Midbrain (tissue), 1 donor: ENCODE measurements at places on chromosomes 2 and 18.

GRCh38 chr2:118983915-118984314, 41.9 kb downstream of the MARCO start:
- DNase-seq: no peak

- no peak for DNase-seq
Measured at GRCh38 chr2:200042944-200043343, 87.6 kb downstream of the MAIP1 start.

DNA sequence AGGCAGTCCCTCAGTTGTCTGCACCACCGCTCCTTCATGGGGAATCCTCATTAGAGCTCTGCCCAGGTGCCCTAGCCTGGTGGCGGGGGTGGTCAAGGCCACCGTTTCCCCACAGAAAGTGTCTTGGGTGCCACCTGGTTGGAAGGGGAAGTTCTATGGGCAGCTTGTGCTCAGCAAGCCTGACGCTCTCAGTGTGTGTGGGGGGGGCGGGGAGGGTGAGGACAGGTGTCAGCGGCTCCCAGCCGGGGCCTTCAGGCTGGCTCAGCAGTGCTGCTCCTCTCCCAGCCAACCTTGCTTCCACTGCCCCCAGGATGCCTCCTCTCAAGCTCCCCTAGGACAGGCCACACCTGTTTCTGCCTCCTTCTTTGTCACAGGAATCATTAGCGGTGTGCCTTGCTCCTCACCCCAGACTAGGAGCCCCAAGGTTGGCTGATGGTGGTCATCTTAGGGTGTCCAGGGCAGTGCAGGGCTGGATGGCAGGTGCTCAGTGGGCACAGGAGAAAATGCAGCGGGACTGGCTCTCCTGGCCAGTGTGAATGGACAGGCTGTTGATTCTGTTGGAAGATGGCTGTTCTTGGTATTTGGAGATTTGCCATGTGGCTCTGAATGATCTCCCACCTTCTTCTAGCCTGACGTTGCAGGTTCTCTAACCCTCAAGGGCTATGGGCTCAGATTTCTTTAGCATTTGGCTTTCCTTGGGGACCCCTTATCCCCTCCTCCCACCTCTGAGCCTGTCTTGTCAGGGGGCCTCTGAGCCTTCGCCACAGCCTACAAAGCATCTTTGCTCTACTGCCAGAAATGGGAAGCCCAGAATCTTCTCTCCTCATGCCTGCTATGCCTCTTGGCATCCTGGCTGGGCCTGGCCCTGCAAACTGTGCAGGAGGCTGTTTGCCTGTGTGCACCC, 185.8 kb upstream of the HS6ST1 start:
- no peak for DNase-seq

GRCh38 chr18:54263904-54264336, 5.4 kb upstream of the POLI start:
- DNase-seq: no peak

- DNase-seq: no peak
Measured at GRCh38 chr18:53472546-53472945, 751.9 kb downstream of the MBD2 start.

GRCh38 chr18:45567123-45567522, 48.2 kb upstream of the SLC14A2 start:
- no peak for DNase-seq

- DNase-seq: no peak
Measured at GRCh38 chr18:22543769-22544168, 126.1 kb upstream of the CTAGE1 start.

DNA sequence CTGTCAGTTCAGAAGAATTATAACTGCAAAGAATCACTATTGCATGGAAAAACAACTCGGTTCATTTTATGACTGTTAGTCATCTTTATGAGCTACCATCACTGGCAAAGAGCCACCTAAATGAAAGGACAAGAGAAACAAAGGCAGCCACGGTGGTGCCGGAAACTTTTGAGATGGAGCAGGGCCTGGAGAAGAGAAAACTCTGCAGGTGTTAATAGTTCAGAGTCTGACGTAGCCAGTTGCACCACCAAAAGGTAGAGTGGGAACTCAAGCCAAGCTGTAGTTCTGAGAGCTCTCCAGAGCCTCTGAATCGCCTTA, 110.9 kb downstream of the FTCDNL1 start:
- no peak for DNase-seq

- DNase-seq: no peak
Measured at GRCh38 chr2:68798569-68798968, 64.0 kb downstream of the ARHGAP25 start.

GRCh38 chr2:121626777-121627524, 22.3 kb downstream of the CLASP1 start:
- no peak for DNase-seq

DNA sequence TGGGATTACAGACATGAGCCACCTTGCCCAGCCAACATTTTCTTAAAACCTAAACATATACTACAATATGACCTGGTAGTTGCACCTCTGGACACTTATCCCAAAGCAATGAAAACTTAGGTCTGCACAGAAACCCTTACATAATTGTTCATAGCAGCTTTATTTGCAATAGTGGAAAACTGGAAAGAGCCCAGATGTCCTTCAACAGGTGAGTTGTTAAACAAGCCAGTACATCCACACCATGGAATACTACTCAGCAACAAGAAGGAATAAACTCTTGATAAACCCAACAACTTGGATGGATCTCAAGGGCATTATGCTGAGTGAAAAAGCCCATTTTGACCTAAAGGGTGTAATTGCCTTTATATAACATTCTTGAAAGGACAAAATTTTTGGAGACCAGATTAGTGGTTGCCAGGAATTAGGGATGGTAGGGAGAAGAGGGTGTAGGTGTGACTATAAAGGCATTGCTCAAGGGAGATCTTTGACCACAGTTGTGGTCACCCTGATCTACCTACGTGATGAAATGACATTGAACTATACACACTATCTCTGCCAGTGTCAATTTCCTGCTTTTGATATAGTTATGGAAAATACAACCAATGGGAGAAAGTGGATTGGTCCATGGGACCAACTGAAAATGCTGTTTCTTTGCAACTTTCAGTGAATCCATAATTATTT, 11.9 kb upstream of the AMMECR1L start:
- DNase-seq: no peak

DNA sequence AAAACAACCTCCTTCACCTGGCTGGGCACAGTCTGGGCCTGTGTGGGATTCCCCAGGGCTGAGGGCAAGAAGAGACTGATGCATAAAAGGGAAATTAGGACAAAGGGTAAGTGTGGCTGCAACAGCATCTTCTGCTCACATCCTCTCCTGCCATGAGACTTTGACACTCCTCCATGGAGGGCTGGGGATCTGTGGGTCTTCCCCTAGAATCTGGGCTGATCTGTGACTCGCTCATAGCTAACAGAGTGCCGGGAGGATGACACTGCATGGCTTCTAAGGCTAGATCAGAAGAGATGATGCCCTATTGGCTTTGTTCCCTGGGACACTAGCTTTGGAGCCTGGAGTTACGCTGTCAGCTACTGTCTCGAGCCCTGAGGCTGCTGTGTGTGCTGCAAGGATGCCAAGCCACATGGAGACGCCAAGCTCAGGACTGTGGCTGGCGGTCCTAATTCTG, 24.3 kb downstream of the MOCOS start:
- no peak for DNase-seq

- DNase-seq: peak; percentile 46
Measured at GRCh38 chr2:212538305-212539071, at the start of gene ERBB4. TSS of gene ERBB4 (minus strand) at chr2:212538802. CDS start at chr2:212538530, 272 bp downstream.

GRCh38 chr2:133407341-133407740, 160.9 kb downstream of the NCKAP5 start:
- DNase-seq: no peak

DNA sequence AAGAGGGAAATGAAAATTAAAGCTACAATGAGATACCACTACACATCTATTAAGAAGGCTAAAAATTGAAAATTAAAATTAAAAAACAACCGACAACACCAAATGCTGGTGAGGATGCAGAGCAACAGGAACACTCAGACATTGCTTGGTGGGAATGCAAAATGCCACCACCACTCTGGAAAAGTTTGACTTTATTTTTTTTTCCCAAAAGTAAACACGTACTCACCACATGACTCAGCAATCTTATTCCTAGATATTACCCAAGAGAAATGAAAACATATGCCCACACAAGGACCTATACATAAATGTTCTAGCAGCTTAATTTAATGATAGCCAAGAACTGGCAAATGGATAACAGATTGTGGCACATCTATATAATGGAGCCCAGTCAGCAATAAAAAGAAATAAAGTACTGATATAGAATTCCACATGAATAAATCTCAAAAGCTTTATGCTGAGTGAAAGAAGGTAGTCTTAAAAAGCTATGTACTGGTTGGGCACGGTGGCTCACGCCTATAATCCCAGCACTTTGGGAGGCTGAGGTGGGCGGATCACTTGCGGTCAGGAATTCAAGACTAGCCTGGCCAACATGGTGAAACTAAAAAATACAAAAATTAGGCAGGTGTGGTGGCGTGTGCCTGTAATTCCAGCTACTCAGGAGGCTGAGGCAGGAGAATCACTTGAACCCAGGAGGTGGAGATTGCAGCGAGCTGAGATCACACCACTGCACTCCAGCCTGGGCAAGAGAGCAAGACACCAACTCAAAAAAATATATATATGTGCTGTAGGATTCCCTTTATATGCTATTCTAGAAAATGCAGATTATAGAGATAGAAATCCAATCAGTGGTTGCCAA, 4.2 kb upstream of the PROC start:
- DNase-seq: no peak

DNA sequence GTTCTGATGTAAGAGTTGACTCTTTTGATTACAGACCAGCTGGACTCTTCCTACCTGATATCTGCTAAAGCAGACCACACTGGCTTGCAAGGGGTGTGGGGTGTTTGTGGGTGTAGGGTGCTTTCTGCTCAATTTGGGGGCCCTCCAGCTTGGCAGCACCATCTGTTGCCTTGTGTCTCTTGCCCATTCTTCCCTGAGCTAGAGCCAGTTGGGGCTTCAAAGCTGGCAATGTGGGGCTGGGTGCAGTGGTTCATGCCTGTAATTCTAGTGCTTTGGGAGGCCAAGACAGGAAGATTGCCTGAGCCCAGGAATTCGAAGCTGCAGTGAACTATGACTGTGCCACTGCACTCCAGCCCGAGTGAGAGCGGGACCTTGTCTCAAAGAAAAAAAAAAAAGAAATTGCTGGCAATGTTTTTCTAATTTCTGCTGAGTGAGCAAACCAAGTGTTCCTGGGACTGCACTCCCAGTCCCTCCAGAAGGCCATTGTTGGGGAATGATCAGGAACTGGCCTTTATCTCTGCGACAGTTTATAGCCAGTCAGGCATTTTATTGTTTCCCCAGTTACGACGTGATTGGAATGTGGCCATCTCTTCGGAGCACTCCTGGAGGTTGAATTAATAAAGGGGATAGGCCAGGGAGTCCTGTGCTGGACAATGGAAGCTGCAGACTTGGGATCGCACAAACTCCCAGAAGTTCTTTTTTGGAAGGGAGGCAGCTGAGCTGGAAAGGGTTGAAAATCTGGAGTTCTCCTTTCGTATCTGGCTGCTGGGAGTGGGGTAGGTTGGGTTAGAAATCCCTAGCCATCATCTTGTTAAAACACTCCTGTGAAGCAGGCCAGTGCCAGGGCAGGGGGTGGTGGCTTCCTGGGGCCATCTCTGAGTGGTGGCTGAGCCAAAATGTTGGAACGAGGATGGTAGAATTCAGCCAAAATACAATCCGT, 57.2 kb downstream of the LIPG start:
- DNase-seq: no peak

DNA sequence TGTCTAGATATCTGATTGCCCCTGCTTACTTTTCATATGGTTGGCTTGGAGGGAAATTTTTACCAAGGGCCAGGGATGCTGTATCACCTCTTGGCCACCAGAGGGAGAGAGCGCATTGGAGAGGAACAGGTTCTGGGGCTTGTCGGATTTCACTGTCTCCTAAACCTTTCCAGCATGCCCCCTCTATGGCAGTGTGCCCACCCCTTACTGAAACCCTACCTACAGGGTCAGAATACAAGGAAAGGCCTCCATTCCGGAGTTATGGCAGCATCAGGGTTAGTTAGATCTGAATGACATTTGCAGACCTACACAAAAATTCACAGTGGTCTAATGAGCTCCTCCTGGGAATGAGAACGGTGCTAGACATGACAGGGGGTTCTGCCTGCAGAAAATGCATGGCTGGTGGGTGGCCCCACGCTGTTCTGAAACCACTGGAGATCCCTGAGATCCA, 5.8 kb downstream of the SLC14A2 start:
- DNase-seq: peak; percentile 24

GRCh38 chr2:38384338-38384737, 7.3 kb upstream of the ATL2 start:
- no peak for DNase-seq

DNA sequence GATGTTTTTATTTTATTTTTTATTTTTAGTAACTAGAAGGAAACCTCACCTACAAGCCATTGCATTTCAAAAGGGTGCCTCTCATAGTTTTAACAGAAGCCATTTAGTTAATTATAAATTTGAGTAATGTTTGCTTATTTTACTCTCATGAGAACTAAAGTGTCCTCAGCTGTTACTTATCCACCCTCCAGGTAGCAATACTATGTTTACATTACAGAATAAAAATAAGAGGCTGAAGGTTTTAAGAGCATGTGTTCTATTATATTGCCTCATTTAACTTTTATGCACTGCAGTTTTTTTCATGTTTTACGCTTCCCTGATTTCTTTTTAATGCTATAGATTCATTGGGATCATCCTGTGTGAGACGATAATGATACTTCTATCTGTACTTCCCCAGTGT, 235.5 kb downstream of the THSD7B start:
- no peak for DNase-seq

GRCh38 chr2:229282758-229283546, 11.9 kb upstream of the PID1 start:
- no peak for DNase-seq

GRCh38 chr2:131037398-131038257, 55.6 kb downstream of the FAM168B start:
- no peak for DNase-seq

GRCh38 chr2:16487686-16488085, 177.9 kb downstream of the CYRIA start:
- peak; percentile 30 for DNase-seq

GRCh38 chr18:21853016-21853415, 112.4 kb downstream of the MIB1 start:
- DNase-seq: no peak

DNA sequence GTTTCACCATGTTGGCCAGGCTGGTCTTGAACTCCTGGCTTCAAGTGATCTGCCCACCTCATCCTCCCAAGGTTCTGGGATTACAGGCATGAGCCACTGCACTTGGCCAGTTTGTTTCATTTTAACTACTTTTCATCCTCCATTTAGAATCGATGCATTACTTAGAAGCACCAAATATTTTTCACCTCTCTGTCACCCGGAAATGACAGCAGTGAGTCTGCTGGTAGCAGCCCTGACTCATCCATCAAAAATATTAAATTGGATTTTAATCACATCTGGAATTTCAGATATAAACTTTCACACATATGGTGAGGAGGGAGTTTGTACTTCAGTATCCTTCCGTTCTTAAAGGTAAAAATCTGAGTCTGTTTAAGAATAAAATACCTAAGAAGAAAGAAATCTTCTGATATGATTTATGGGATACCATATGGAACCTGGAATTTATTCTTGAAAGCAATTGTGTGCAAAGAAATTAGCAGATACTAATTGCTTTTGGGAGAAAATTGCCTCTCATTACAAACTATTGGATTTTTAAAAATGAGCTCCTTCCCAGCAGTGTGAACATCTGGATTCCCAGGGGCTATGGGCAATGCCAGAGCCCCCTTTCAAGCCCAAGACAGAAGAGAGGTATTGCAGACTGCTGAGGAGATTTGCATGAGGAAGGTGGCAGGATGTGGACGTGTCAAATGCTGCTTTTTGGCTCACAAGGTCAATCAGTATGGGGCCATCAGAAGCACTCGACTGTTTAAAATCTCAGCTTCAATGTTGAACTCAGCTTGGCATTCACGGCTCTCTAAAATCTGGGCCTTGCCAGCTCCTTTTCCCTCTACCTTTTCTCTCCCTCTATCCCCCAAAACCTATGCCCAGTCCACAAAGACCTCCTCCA, 279.5 kb upstream of the SIX2 start:
- DNase-seq: no peak
